ENCODE measurements at places on chromosomes 7 and 10.

GRCh38 chr7:72309476-72309875 is 102.7 kb downstream of the CALN1 start:
- no peak for DNase-seq

GRCh38 chr10:120474956-120475355 is 17.9 kb downstream of the PLPP4 start:
- no peak for DNase-seq

GRCh38 chr7:150830937-150831336 is 21.4 kb upstream of the AOC1 start:
- no peak for DNase-seq

DNA sequence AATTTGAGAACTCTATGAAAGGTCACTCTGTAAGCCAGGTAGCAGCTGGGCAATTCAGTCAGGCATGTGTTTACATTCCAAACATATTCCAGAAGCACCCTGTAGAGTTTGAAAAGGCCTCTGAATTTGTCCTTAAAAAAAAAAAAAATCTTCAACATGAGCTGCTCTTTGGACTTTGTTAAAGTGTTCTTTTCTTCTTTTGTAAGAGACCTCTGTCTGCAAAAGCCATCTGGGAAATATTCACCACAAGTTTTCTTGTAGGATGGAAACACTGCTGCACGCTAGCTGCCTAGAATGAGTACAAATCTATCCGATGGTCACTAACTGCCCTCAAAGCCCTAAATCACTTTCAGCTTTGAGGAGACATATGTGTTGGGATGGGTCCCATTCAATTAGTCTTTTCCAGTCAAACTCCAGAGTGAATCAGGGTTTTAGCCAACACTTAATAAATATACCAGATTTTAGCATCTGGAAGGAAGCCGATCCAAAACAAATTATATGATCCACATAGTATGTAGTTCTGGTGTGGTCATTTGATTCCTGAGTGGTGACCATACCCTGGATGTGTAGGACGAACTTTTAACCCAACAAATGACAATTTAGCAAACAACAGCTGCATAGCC is 85.9 kb downstream of the CD36 start:
- DNase-seq, result no peak

DNA sequence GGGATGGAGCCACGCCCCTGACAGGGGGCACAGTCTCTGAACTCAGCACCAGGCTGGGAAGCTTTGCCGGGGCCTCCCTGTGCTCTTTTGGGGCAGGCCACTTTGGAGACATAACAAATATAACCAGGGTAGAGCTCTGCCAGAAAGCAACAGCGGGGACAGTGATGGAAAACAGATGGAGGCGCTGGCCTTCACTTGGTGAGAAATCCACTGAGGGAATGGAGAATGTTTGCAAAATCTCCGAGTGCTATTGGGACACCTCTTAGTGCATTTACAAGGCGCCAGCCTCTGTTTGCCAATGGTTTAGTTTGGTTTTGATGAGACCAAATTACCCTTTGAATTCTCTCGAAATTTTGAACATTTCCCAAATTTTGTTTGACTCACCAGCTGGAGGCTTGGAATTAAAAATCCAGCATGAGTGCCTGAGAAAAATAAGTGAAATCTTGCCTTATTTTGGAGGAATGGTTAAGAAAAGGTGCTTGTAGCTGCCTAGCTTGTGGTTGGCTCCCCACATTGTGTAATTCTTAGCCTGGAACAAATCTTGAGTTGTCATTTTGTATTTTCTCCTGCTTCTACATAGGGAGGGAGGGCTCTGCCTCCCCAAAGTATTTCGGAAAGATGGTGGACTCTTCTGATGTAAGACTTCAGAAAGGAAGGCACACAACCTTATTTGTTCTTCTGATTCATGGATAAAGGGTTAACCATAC is 980.5 kb downstream of the LRMDA start:
- DNase-seq, result no peak

DNA sequence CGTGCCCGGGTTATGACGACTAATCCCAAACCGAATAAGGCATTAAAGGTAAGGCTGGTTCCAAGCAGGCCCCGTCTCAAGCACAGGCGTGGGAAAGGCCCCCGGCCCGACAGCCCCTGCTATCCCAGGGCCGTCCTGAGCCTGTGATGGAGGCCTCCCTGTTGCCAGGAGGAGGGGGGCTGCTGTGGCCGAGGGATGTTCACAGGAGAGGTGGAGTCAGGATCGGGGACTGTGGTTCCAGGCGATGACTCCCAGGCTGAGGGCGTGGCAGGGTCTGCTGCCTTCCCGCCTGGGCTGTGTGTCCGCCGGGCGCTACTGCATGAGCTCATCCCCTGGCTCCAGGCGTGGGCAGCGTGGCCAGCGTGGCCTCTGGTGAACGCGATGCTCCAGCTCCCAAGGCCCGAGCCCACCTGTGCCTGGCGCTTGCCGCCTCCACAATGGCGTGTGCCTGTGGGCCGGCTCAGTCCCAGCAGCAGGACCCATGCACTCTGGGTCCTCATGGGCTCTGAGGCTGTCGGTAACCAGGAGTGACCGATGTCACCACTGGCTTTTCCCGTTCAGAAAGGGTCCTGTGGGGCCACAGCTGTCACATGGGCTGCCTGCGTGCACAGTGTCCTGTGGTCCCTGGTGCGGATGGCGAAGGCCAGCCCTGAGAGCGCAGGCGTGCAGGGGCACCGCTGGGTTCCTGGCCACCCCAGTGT is 8.8 kb downstream of the MAFK start:
- no peak for DNase-seq

GRCh38 chr10:49361735-49362568 is 33.9 kb downstream of the DRGX start:
- no peak for DNase-seq

GRCh38 chr7:50262916-50263690 is 41.4 kb upstream of the IKZF1 start:
- DNase-seq, result no peak

DNA sequence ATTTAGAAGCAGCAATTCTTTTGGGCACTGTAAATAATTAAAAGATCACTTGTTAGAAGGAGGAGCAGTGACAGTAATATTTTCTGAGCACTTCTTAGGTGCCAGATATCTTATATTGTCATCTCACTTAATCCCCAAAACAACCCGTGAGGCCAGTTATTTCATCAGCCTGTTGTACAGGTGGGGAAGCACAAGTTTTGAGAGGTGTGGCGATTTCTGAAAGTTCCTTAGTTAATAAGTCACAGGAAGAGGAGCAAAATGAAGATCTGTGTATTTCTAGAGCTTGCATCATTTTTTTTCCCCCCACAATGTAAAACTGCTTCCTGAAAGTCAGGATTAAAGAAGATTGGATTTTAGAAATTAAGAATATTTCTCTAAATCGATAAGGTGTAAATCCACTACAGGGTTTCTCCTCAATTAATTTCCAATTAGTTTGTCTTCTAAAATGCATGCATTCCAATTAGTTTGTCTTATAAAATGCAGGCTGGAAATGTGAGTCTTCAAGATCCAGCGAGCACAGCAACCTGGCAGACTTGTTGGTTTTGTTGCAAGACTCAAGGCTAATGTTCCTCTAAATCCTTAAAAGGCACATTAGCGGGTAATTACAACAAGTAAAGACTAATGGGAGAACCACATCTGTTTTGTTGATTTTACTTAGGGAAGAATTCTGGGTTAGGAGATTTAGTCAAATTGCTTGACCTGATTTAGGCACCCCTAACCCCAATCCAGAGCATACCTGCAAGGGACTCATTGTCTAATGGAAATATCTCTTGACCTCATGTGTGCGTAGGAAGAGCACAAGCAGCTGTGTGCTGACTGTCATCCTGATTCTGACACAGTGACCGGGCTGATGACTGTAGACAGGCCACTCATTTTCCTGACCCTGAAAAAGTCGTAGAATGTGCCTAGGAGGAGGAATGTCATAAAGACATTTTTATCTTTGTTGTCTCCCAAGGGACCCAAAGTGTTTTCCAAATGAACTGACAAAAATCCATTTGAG is 272.0 kb downstream of the BAMBI start:
- no peak for DNase-seq

- DNase-seq, result no peak
Measured at GRCh38 chr7:50121286-50121685, 28.2 kb upstream of the ZPBP start.

- no peak for DNase-seq
Measured at GRCh38 chr7:73593207-73594045, 15.0 kb upstream of the TBL2 start.

DNA sequence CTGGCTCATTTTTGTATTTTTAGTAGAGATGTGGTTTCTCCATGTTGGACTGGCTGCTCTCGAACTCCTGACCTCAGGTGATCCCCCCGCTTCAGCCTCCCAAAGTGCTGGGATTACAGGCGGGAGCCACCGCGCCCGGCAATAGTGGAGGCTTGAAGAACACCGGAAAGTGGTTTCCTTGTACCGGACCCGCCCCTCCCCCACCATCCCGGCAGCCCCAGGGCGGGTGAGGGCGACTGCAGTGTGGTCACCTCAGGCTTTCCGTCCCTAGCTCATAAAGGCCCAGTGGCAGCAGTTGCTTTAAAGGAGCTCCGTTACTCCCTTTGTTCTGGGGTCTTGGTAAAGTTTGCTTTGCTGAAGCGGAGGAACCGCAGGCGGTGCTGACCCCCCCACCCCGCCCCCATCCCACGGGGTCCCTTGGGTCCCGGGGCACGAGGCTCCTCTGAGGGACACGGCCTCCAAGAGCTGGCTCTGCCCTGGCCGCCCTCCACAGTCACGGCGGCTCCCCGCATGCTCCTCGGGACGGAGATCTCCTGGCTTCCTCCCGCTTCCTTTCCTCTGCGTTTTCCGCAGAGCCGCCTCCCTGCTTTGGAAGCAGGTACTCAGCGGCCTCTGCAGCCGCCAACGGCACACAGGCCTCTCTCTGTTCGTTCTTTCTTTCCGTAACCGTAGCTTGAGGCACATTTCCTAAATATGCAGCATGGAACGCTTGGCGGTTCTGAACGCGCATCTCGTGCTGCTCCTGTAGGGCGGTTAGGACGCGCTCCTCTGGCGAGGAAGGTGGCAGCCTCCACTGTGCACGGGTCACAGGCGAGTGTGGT is 77.3 kb downstream of the DNAJB6 start:
- no peak for DNase-seq

- no peak for DNase-seq
Measured at GRCh38 chr10:10364902-10365301, 652.8 kb upstream of the CELF2 start.

GRCh38 chr10:15363031-15363430 is 8.1 kb downstream of the FAM171A1 start:
- no peak for DNase-seq

DNA sequence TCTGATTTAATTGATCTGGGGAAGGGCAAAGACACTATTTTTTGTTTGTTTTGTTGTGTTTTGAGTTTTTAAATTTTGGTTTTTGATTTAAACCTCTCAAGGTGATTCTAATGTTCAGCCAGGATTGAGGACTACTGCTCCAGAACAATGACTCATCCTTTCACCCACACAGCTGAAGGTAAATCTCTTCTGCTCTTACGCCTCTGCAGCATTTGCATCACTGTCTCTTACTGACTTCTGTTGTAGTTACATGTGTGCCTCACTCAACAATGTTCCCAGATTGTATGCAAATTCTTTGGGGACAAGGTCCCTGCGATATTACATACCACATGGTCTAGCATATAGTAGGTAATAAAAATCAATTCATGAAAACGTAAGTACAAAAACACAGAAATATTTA is 467.5 kb upstream of the LRRN3 start:
- DNase-seq, result no peak

DNA sequence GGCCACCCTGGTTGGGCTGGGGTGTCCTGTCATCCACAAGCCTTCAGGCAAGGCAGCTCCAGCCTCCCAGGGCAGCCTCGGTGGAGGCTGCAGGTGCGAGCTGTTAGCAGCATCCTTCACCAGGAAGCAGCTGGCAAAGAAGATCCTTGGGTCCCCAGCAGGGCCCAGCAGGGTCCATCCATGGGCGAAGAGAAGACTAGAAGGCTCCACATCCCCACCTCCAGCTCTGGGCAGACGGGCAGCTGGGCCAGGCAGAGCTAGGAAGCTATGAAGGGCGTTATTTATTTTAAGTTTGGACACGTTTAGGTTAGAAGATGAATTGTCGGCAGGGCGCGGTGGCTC is 348.5 kb downstream of the TCERG1L start:
- no peak for DNase-seq

DNA sequence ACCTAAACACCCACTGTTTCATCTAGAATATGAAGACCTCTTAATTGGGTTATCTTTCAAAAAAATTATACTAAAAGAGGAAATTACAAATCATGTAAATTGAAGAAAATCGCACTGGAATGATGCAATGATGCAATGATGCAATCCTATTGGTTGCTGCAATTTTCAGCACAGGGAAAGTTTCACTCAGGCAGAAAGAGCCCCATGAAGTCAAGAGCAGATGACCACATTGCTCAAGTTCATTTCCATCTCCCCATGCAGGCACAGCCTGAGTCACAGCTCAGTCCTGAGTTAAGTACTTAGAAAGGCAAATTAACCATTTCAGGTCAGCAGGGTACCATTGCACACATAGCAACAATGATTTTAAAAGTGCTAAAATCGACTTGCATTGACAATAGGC is 180.3 kb upstream of the MYO3A start:
- no peak for DNase-seq

- no peak for DNase-seq
Measured at GRCh38 chr10:89029181-89029580, 38.6 kb downstream of the FAS start.

DNA sequence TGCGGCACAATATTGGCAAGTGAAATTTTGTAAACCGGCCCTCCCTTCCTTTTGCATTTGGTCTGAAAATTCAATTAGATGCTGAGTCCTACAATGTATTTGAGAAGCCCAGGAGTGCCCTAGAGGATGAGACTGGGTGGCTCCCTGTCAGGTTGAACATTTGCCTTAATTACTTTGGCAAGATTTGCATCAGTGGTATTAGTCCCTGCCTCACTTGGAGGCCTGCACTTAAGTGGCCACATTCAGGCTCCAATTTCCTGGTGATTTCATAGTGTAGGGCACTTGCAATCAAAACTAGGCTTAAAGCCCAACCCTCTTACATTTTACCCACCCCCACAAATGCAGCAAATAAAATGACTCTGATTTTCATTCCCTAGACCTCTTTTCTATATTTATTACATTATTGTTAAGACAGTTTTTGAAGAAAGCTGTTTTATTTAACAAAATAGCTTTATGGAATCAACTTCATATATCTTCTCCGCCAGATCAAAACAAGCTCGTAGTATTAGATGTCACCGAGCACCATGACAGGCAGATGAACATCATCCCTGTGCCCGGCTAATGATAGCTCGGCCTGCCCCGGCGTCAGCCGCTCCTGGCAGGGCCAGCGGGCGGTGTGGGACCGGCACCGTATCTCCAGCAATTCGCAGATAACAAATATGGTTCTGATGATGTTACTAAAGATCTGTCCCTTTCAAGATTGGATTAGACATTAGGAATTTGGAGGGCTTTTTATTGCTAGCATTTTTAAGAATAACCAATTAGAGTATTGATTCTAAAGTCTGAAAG is 73.6 kb downstream of the EGFR start:
- no peak for DNase-seq

GRCh38 chr10:103114876-103115275 is 78.2 kb downstream of the NT5C2 start:
- DNase-seq, result no peak

DNA sequence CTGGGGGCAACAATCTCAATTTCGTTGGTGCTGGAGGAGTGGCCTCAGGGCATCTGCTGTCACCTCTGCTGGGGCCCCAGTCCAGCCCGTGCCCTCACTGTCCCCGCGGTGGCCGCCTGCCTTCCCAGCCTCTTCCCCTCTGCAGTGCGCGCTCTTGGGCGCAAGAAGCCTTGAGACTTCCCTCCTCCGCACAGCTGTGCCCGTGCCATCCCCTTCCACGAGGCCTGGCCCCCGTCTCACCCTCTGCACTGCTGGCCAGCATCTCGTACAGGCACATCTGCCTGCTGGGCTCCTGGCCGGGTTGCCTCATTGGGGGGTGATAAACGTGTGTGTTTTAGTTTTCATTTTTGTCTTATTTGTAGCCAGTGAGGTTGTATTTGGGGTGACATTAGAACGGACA is 14.0 kb downstream of the IDI2 start:
- DNase-seq, result no peak

GRCh38 chr10:34565934-34566333 is 249.2 kb downstream of the PARD3 start:
- DNase-seq, result no peak

All from stimulated activated CD8-positive, alpha-beta memory T cell treated with anti-CD3 and anti-CD28 coated beads, Interleukin-12 subunit alpha, Interleukin-12 subunit beta, amount 100 ng/mL, for 4 hours (primary cell).